ENCODE measurements at places on chromosomes 7 and 10.

DNA sequence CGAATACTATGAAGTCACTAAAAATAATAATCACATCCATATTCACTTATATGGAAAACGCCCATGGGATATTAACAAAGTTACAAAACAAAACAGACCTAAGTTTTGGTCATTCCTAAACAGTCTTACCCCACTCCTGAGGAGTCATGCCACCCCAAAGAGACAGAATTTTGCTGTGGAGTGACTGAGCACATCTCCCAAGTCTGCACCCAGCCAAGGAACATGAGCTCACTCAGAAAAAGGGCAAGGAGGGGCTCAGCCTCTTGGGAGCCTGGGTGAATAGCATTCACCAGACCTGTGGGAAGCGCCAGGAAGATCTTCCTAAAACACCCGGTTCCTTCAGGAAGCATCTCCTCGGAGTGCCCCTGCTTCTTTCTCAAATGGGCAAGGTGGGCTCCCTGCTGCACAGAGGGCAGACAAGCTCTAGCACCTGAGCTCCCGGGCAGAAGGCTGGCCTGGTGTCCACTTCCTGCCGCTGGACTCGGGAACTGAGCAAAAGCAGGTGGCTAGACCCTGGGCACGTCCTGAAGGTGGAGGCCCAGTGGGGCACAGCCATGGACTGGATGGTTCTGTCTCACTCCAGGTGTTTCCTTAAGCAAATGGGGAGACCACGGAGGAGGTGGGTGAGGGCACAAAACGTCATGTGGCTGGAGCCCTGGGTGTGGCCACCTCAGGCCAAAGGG, 31.0 kb downstream of the TNS3 start:
- DNase-seq, result peak; percentile 12

DNA sequence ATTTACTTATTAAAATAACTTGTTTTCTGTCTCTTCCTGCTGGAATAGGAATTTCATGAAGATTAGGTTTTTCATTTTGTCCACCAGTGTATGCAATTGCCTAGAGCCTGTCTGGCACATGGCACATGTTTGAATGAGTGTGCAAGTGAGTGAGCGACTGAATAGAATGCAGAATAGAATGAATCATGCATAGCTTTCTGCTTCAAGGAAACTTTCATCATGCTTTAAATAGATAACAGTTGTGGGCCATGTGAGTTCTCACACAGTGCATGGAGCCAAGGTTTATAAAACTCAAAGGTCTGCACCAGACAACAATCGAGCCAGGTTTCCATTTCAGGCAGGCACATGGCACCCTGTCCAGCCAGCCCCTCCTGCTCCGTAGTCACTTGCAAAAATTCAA, 74.2 kb upstream of the HECW1 start:
- DNase-seq, result no peak

DNA sequence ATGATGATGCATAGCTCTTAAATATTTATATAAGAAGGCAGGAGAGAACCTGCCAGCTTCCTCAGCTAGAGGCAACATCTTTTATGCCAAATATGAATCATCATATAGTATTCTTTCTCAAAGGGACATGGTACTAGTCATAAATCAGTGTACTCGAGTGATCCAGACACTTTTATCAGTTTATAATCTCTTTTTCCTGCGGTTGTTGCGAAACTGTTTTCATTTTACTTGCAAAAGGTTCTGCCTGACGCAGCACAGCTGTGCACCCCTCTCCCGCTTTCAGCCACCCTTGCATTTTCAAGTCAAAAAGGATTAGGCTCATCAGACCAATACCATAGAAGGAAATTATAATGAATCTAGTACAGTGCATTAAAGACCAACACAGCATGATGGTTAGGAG, 332.3 kb upstream of the PRKCQ start:
- DNase-seq, result no peak

- DNase-seq, result peak; percentile 36
Observed at GRCh38 chr10:110495731-110496552, 1.8 kb upstream of the DUSP5 start.

- no peak for DNase-seq
Observed at GRCh38 chr10:101290431-101290830, 61.2 kb upstream of the LBX1 start.

GRCh38 chr7:86733783-86734182, 90.1 kb downstream of the GRM3 start:
- DNase-seq, result no peak

GRCh38 chr7:36851382-36851781, 127.1 kb upstream of the AOAH start:
- no peak for DNase-seq

DNA sequence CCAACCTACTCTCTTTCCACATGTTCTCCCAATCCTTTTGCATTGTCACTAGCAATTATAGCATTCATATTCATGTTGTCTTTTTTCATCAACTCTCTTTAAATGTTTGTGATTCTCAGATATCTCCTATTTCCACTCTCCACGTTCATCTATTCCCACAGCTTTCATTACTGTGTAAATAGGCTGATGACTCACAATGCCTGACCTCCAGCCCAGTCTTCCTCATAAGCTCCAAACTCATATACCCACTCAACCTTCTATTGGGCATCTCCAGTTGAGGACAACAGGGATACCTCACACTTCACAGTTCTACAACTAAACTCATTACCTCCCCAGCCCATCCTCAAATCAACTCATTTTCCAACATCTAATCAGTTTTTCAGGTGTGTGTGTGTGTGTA, 194.1 kb downstream of the DGKI start:
- DNase-seq, result no peak

DNA sequence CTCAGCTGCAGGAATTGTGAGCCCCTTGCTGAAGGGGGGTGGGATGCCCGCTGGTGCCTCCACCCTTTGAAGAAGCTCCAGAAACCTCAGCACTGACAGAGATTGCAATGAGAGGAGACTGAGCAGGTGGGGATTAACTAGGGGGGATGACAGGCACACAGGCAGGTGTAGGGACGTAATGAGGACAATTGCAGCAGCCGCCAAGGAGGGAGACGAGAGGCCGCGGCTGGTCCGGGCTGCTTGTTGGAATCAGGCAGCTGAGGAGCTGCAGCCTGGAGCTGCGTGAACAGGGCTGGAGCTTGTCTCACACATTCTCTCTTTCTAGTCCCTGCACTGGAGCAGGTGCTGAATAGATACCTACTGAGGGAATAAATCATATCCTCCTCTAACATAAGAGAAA, 122.0 kb upstream of the TCERG1L start:
- DNase-seq, result no peak

DNA sequence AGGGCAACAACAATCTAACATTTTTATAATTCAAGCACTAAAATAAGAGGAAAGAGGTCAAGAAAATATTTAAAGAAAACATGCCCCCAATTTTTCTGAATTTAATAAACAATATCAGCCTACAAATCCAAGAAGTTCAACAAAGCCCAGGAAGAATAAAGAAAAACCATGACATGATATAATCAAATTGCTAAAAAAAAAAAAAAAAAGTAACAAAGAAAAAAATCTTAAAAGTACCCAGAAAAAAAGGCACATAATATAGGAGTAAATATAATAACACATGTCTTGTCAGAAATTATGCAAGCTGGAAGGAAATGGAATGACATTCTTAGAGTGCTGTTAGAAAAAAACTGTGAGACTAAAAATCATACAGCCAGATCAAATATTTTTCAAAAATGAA, 151.4 kb downstream of the IMMP2L start:
- DNase-seq, result no peak

GRCh38 chr10:84026821-84027257, 112.5 kb upstream of the GHITM start:
- DNase-seq, result no peak

GRCh38 chr7:101814081-101814990, 3.1 kb upstream of the CUX1 start:
- peak; percentile 67 for DNase-seq

DNA sequence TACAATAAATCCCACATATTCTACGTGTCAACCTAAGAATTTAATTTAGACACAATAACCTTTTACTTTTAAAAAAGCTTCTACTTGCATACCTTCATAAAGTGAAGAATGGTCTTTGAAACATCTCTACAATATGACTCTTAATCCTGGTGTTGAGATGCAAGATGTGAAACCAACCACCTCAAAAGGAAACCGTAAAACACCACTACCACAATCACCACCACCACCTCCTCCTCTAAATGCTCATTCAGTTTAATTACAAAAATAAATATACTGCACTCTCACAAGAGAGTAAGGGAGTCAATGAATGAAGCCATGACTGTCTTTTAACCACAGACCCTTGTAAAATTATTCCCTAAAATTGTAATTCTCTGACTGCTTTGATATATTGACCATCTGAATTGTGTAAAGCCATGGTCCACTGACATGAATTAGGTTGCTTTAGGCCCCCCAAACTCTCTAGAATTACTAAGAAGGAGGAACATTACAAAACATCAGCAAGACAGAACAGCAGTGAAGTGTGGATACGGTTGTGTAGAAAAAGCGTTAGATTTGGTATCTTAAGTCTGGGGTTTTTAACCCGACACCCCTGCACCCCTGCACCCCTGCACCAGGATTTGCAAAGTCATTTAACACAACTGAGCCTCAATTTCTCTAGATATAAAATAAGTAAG, 171.4 kb downstream of the SFMBT2 start:
- DNase-seq, result no peak

DNA sequence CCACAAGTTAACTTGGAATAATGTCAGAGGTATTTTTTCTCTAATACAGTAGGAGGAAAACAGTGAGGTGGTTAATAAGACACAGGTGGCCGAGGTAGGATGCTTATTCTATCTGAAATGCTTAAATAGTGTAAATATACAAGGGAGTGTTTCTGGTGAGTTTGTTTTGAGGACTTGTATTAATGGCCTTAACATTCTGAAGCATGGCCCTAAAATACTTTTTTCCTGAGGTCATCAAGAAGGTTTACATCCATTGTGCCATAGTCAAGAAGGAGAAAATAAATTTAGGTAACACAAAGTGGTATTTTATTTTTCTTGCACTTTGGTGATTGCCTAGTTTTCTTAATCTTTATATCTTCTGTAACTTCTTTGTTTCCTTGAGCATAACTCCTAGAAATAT, 18.8 kb downstream of the GNAI1 start:
- DNase-seq, result no peak

- no peak for DNase-seq
Observed at GRCh38 chr10:71707240-71707789, 12.3 kb downstream of the C10orf105 start.

DNA sequence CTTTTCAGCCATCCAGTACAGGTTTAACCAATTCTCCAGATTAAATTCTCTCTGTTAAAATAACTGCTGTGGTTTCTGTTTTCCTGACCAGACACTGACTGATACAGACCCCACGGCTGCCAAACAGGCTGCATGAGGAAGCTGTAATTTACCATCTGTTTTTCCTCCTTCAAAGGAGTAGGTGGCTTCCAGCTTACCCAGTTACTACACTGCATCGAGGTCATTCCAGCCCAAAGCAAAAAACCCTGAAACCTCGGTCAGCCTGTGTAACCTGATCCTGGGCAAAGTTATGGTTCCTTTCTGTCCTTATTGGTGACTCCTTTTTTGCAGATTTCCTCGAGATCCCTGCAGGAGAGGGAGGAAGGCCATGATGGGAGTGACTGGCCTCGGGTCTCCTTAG, 27.9 kb upstream of the LOXL4 start:
- peak; percentile 33 for DNase-seq

- no peak for DNase-seq
Observed at GRCh38 chr7:41809116-41809515, 106.2 kb upstream of the INHBA start.

All from right hindlimb (tissue), 1 donor.